ENCODE measurements at places on chromosomes 2 and 18.

DNA sequence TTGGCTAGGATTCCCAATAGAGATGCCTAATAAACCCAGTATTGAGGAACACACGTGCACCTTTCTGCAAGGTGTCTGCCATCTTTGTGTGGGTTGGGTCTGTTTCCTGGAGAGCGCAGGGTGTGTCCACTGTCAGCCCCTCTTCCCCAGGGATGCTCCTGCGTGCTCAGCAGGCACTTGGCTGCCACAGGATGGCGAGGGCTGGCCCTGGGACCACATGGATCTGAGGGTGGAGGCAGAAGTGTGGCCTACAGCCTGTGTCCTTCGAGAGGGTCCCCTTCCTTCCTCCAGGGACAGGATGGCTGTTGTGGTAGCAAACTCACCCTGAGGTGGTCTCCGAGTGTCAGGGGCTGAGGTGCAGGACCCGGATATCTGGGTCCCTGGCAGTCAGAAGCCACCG, 78.0 kb upstream of the PXDN start:
- no peak for DNase-seq

- no peak for DNase-seq
These were observed 658.8 kb upstream of the ID2 start for GRCh38 chr2:8022908-8023640.

DNA sequence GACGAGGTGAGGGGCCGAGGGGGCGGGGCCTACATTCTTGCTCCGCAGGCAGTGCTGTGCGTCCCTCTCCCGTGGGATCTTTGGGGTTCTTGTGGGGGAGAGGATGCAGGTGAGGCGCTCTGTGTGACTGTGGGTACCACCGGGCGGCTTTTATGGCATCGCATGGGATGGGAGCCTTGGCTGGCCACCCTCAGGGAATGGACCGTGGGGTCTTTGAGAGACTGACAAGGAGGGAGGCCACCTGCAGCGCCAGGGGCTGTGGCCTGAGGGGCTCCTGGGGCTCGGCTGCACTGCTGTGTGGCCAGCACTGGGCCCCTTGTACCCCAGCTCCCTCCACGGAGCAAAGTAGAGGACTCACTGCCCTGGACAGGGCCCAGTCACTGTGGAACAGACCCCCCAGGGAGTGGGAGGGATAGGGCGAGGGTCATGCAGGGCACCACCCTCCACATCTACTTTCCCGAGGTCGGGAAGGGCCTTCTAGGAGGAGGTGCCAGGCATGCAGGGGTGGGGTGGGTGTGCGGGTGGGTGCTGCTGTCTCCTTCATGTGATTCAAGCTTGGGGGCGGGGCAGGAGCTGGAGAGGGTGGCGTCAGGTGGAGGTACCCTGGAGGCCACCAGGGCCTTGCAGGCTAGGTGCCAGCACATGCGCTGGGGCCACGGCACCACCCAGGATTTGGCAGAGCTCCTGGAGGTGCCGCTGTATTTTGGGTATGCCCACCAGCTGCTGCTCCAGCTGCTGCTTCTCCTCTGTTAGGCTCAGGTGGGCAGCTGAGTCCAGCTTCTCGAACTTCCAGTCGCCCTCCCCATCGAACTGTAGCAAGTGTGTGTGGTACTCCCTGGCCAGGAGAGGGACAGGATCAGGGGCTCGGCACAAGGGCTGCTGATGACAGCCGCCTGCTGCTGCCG, 1072.4 kb downstream of the RPIA start:
- DNase-seq: no peak

- no peak for DNase-seq
These were observed 85.1 kb upstream of the ZNF532 start for GRCh38 chr18:58779529-58779928.

DNA sequence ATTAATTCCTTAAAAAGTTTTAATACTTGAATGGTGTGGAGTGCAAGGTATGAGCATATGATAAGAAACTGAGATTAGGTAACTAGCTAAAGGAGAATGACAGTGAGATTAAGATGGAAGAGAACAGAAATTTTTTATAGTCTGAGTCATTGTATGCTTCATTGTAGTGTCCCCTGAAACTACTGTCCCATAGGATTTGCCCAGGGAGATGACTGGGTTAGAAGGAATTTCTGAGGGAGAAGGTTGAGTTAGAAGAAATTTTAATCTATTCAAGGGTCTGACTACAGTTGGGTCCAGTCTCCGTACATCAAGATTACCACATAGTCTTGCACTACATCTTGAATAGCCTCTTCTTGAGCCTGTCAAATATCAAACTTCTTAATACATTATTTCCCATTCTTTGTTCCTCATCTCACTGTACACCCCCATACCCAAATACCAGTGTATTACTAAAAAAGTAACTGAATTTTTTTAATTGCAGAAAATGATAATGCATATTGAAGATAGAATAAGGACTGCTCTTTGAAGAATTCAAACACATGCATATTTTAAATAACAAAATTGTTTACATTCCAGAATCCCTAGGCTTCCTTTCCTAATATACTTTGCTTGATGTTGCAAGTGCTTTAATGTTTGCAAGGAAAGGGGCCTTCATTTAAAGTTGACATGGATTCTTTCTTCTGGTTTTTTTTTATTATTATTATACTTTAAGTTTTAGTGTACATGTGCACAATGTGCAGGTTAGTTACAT, 314.3 kb upstream of the COL3A1 start:
- peak; percentile 78 for DNase-seq

DNA sequence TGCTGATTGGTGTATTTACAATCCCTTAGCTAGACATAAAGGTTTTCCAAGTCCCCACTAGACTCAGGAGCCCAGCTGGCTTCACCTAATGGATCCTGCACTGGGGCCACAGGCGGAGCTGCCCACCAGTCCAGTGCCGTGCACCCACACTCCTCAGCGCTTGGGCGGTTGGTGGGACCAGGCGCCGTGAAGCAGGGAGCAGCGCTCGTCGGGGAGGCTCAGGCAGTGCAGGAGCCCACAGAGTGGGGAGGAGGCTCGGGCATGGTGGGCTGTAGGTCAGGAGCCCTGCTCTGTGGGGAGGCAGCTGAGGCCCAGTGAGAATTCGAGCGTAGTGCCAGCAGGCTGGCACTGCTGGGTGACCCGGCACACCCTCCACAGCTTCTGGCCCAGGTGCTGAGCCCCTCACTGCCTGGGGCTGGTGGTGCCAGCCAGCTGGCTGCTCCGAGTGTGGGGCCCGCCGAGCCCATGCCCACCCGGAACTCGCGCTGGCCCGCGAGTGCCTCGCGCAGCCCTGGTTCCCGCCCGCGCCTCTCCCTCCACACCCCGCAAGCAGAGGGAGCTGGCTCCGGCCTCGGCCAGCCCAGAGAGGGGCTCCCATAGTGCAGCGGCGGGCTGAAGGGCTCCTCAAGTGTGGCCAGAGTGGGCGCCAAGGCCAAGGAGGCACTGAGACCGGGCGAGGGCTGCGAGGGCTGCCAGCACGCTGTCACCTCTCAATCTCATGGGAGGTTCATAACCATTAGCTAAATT, 475.6 kb upstream of the DCC start:
- no peak for DNase-seq

DNA sequence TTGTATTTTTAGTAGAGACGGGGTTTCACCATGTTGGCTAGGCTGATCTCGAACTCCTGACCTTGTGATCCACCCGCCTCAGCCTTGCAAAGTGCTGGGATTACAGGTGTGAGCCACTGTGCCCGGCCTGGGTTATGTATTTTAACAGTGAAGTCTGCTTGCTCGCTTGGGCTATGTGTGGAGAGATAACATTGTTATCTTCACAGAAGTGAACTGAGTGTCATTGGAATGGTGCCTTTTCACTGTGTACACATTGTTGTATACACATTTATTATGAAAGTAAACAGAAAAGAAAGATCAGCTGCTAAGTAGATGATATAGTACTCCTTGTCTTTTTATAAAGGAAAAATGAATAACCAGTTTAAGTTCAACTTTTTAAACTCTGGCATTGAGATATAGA, 30.4 kb downstream of the RNF138 start:
- DNase-seq: no peak

- DNase-seq: no peak
These were observed 24.3 kb downstream of the DIS3L2 start for GRCh38 chr2:231985823-231986261.

DNA sequence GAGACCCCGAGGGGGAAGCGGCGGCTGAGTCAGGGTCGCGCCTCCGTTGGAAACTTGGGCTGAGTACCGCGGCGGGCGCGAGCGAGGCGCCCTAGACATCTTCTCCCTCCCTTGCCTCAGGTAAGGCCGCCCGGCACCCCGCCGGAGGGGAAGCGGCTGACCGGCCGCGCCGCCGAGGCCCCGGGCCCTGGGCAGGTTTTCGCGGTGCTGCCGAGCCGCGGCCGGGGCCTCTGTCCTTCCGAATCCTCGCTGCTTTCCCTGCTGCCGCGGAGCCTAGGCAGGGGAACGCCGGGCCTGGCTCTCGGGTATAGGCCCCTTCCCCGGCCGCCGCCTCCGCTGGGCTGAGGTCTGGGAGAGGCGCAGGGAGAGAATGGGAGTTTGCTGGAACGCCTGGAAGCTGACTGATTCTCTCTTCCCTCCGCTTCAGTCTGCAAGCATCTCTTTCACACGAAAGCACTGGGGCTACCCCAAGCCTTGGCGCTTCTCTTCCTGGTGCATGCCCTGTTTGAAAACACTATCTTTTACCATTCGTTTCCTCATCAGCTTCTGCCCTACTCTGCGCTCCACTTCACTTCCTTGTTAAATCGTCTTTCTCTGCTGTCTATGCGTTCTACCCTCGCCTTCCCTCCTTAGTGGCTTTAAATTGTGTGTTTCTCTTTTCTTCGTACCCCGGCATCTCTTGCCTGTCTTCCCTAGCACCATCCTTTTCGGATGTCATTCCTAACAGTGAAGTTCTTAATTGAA, 652 bp downstream of the PPM1B start:
- DNase-seq: peak; percentile 60

DNA sequence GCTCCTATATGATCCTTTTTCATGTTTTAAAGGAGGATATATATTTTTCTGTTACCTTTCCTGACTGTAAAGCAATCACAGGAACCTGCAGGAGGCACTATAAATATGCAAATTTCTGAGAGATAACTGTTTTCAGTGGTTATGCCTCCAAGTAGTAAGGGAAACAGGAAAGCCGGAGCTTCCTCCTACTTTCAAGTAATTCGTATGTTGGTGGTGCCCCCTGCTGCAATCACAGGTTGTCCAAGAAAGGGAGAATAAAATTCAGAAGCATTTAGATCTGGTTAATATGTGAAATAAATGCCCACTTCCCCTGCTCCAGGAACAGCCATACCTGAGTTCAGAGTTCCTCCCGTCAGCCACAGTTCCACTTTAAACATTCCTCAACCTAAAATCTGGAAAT, 12.0 kb upstream of the BCL11A start:
- DNase-seq: peak; percentile 58

GRCh38 chr18:63234841-63235240, 84.7 kb downstream of the BCL2 start:
- DNase-seq: no peak

DNA sequence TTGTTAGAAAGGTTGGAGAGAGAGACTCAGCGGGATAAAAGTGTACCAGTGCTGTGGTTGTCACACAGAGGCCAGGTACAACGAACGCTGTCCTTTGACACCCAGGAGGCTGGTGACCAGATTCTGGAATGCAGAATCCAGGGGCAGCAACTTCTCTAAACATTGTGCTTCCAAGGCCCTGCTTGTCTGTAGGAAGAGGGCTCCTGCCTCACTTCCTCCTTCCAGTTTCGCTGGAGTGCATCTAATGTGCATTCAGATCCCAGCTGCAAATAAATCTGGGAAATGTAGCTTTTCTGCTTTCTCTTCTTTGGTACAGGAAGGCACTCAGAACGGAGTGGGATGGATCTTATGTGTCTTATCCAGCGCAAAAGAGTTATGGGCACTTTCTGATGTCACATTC, 171.8 kb upstream of the ATP5MC3 start:
- no peak for DNase-seq

DNA sequence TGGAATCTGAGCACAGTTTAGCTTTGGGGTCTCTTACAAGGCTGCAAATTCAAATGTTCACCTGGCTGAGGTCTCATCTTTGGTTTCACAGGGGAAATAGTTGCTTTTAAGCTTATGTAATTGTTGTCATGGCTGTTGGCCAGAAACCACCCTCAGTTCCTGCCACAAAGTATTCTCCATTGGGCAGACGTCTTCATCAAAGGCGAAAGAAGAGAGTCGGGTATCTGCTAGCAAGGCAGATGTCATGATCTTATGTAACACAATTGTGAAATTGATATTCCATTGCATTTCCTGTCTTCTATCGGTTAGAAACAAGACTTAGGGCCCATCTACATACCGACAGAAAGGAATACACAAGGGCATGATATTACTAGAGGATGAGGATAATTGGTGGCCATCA, 816.2 kb downstream of the MBD2 start:
- no peak for DNase-seq

GRCh38 chr2:126899616-126900185, 1.0 kb downstream of the TEX51 start:
- no peak for DNase-seq

DNA sequence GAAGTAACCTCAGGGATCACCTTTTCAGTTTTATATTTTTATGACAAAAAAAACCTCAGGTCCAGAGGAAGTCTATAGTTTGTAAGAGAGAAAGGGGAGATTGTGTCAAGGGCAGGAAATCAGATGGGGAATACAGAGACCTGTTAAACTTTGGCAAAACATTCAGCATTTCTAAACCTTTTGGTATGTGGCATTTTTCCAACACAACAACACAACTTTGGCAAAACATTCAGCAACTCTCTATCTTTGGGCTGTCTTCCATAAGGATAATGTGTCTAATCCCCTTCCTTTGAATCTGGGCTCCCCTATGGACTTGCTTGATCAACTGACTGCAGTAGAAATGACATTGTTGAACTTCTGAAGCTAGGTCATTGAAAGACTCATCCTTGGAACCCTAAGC, 220.6 kb upstream of the CCDC68 start:
- peak; percentile 56 for DNase-seq

DNA sequence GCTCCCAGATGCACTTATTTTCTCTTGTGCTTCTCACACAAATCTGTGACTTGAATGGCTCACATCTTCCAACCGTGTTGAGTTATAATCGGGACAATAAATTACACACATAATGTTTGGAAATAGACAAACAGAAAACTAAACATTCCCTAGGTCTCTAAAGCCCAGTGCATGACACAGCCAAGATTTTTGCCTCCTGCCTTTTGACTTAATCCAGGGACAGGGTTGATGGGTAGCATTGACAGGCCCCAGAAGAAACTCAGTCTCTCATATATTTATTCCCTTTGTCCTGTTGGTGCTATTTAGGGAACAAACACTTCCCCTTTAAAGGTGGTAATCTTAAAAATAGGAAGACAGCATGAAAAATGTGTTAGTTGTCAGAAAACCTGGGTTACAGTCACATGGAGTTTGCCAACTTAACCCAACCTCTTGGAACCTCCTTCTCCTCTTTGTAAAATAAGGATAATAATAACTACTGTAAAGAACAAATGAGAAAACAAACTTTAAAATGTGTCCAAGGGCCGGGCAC, 24.0 kb upstream of the ARPC2 start:
- DNase-seq: no peak

DNA sequence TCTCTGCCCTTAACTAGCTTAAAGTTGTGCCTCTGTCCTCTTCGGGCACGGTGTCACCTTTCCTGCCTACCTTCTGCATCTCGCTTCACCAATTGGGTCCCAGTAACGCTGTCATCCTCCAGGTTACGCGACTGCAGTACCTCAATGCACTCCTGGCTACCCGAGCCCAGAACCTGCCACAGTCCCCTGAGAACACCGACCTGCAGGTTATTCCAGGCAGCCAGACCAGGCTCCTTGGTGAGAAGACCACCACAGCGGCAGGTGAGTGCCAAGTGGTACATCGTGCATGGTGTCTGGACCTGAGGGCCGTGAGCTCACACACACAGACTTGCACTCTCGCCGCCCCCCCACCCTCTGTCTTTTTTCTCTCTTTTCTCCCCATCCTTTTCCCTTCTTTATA, 12.8 kb downstream of the CNNM3 start:
- no peak for DNase-seq

Measured in adipocyte (in vitro differentiated cells).